ENCODE measurements at places on chromosomes 1 and 21.

DNA sequence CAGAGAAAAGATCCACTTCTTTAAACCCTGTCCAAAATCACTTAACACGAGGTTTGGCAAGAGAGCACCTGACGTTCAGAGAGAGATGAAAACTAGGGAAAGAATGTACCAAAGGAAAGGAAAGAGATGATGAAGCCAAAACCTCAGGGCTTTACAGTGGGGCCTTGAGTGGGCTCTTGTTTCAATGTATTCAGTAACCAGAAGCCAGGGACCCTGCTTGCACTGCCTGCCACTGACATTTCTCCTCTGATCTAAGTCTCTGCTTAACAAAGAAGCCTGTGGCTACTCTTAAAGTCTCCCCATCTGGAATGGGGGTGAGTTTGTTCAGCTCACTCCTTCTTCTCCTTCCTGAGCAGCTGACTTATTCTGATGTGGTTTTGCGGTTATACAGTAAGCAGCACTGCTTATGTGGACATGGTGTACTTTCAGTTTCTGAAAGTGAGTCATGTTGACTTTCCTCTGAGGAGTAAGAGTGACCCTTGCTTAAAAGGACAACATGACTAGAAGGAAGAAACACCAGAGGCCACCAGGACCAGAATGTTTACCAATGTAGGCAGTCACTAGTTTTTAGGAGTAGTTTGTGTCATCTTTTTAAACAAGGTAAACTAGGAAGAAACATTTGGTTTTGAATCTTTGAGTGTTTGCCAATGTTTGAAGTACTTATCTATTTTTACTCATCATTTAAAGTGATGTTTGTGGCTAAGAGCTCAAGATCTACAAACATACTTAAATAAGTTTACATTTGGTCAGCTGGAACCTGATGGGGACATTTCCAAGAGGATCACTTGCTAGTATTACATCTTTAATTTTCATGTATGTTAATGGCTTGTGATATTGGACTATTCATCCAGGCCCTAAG is 87.4 kb downstream of the FASLG start:
- DNase-seq, result no peak

DNA sequence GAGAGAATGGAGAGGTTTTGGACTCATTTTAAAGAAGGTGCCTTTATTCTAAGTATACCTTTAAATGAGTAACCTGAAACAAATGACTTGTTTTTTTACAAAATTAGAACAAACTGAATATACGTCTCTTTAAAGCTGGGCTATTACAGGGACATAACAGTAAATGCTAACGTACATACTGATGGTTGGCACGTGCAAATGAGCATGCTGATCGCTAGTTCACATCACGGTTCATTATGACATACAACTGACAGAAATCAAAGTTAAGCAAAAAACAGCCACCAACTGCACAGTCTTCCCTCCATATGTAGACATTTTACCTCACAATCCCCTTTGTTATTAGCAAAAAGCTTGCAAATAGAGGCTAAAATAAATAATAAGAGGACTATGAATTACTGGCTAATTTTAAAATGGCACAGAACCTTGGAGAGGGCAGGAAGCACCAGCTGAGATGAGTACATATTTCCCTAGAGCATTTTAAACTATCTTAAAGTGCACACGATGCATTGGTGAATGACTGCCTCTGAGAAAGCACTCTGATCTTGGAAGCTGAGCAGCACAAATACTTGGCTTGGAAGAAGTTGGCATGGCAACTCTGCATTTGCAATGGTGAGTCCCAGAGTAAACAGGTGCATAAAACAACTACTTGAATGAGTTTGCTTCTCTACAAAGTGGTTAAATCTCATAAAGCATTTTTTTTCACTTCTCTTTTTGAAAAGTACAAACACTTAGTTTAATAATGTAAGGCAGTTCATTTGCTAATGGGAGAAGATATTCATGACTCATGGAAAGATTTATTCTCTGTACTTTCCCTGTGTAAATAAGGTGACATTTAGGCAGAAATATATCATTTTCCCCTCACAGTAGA is 204.7 kb downstream of the LHX8 start:
- no peak for DNase-seq

GRCh38 chr1:217574265-217574949 is 56.5 kb downstream of the GPATCH2 start:
- no peak for DNase-seq

GRCh38 chr1:101957771-101958170 is 39.0 kb downstream of the OLFM3 start:
- DNase-seq, result no peak

- DNase-seq, result no peak
Measured at GRCh38 chr1:35452106-35452774, 105.0 kb downstream of the KIAA0319L start.

- DNase-seq, result no peak
Measured at GRCh38 chr21:31286621-31287020, 57.4 kb downstream of the TIAM1 start.

DNA sequence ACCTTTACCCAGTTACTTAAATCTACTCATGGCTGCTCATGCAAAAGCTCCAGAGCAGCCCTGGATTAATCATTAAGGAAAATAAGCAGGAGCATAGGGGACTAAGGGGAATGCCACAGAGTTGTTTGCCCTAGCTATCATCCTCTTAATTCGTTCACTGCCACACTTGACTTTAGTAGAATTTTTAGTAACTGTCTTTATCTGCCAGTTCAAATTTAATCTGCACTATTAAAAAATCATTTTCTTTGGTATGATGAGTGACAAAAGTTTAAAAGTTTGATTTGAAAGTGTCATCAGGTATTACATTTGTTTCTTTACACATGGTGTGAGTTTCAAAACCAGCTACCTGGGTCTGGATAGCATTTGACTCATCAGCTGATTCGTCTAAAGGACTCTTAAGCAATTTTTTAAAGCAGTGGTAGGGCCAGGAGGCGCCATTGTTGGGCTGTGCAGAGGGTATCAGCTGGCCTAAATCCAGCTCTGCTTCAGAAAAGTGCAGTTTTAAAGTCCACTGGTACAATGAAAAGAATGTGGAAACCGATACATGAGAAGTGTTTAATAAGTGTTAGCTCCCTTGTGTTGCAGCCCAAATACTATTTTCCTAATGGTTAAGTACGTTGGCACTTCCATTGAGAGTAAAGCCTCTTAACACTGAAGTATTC is 69.9 kb upstream of the DR1 start:
- no peak for DNase-seq

DNA sequence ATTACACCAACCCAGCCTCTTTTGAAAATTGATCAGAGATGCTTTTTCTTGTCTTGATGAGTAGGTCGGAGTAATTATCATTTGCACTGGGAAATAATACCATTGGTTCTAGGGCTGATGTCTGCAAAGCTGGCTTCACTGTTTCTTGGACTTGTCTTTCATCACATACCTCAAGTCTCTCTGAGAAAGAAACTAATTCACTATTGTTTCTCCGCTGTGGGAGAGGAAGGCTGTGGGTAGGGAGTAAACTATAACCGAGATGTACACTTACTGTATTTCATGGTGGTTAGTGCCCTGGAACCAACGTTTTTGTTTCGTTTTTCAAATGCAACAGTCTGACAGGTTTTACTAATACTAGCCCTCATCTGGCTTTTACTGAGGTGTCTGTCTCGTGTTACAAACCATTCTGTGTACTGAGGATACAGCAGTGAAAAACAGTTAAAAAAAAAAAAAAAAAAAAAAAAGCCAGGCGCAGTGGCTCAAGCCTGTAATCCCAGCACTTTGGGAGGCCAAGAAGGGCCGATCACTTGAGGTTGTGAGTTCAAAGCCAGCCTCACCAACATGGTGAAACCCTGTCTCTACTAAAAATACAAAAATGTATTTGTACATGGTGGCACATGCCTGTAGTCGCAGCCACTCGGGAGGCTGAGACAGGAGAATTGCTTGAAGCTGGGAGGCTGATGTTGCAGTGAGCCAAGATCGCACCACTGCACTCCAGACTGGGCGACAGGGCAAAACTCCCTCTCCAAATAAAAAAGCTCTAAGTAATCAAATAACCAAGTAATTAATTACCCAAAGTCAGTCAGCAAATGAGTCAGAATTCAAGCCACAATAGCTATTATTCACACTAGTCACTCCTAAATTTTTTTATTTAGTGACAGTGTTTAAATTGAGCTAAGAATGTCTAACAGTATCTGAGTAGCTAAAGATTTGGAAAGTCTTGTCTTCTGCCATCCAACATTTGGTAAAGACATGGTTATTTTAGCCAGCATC is 23.3 kb downstream of the TOMM20 start:
- no peak for DNase-seq

GRCh38 chr21:28089599-28090441 is 902.9 kb downstream of the LTN1 start:
- no peak for DNase-seq

DNA sequence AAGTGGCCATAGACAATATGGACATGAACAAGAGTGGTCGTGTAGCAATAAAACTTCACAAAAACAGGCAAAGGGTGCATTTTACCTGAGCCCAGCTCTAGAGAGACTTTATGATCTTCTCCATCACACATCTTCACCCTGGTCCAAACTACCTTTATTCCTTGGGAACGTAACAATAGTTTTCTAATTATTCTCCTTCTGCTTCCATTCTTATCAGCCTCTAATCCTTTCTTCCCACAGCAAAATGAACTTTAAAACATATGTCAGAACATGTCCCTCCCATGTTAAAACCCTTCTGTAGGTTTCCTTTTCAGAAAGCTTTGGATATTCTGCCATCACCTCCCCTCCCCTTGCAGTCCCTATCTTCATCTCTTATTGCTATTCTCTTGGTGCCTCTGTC is 395.2 kb upstream of the PLXNA2 start:
- DNase-seq, result no peak

GRCh38 chr21:27614231-27614630 is 647.3 kb upstream of the ADAMTS5 start:
- DNase-seq, result no peak

- no peak for DNase-seq
Measured at GRCh38 chr21:36554411-36555157, 74.7 kb upstream of the CLDN14 start.

DNA sequence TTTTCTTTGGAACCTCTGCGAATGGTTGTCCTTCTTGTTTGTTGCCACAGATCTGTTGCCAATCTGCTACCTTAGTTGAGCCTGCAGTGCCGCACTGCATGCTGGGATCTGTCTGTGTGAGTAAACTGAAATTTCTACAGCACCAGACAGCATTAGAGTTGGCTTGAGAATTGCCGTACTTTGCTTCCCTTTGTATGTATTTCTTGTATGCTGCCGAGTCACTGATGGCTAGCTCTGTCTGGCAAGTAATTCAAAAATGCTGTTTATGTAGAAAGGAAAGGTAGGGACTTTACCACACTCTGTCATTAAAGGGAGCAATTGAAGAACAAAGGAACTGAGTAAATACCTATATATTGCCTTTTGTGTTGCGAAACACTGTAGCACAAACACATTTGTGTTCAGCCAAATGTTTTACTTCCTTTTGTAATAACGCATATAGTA is 857.4 kb downstream of the USP25 start:
- no peak for DNase-seq

DNA sequence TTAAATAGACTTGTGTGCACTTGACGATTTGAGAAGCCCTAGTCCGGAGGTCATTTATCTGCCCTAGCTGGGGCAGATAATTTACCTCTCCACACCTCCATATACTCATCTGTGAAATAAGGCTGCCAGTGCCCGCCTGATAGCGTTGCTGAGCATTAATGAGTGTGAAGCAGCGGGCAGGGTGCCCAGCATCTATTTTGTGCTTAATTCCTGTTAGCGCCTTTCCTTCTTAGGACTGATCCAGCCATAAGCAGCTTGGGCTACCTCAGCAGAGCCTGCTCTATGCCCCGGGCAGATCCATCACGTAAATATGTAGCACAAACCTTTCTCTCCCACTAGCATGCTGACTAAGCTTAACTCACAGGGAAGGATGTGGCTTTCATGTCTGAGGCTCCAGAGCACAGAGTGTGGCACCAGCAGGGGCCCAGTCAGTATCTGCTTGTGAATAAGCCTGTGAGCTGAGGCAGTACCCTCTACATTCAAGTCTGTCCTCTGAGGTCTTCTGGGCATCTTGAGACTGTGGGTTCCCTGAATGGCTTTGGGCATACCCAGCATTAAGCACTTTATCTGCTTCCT is 21.5 kb upstream of the RNF187 start:
- no peak for DNase-seq

DNA sequence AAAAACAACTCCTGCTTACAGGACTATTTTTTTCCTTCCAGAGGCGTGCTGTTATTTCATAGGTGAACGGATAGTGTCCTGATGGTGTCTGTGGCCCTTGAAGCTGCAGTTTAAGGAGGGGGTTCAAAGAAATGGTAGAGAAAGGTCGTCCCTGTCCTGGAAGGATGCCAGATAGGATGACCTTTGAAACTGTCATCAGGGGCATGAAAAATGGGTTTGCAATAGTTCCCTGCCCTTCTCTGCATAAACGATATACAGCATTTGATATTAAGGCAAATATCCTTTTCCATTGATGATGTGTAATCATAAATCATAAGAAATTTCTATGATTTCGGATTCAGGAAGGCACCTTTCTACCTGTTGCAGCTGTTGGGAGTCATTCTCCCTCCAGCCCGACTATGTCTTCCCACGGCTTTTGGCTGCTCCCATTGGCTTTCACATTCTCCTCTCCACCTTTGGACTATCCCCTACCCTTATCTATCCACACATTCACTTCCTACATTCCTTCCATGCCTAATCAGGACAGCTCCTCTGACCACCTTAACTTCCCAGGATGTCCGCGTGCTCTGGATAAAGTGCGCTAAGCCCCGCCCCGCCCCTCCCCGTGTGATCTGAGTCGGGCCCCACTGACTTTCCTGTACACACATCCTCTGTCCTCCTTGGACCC is 209.8 kb downstream of the DISC1 start:
- no peak for DNase-seq

- DNase-seq, result no peak
Measured at GRCh38 chr21:37566790-37567615, 200.4 kb downstream of the DYRK1A start.

DNA sequence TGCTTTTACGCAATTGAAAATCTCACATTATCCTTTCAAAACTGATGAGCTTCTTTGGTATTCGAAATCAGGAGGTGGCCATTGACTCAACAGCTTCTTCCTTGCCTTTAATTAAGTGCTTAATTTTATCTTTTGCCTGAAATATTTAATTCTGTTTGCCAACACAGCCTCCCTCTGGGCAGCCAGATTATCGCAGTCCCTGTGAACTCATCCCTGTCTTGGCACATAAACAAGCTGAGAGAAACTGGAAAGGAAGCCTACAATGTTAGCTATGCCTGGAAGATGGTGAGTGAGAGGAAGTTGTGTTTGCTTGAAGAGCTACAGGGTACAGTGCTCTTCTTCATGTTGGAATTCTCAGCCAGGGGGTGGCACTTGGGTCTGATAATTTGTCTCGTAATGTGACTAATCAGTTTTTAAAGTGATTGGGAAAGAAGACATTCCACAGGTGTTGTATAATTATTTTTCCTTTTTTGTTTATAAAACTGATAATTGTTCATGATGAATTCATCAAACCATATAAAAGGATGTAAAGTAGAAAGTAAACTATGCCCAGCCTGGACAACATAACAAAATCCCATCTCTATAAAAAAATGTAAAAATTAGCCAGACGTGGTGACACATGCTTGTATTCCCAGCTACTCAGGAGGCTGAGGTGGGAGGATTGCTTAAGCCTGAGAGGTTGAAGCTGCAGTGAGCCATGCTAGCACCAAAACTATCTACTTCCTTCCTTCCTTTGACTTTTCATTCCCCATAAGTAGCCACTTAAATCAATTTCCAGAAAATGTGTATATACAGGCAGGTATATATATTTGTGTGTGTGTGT is 90.1 kb upstream of the RAVER2 start:
- no peak for DNase-seq

All from bone marrow (tissue), 2 donors.